Stimulated activated CD8-positive, alpha-beta memory T cell treated with anti-CD3 and anti-CD28 coated beads, Interleukin-12 subunit alpha, Interleukin-12 subunit beta, amount 100 ng/mL, for 4 hours (primary cell): ENCODE measurements at places on chromosomes 3 and 15.

DNA sequence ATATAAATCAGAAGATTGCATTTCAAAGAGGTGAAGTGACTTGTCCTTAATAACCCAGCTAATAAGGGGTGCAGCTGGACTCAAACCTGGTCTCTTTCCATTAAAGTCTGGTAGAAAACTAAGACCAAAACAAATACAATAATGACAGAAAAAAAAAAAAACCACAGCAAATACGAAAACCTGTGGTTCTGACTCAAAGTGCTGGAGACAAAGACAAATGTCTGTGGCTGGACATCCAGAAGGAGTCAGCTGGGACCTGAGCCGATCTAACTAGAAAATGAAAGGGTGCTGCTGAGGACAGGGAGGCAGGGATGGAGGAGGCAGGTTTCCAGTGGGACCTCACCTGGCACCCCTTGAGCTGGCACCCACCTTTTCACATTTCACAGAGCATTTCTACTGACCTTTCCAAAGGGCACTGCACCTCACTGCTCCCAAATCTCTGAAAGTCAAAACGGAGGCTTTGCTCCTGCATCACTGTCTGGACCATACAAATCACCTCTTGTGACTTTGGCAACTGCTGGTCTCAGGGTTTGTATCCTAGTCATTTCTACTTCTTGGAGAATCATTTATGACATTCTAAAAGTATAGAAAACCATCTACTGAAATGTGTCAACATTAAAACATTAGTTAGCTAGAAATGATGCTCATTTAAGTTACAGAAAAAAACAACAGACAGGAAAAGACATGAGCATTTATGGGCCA lies 61.7 kb downstream of the CCNL1 start:
- DNase-seq = no peak

DNA sequence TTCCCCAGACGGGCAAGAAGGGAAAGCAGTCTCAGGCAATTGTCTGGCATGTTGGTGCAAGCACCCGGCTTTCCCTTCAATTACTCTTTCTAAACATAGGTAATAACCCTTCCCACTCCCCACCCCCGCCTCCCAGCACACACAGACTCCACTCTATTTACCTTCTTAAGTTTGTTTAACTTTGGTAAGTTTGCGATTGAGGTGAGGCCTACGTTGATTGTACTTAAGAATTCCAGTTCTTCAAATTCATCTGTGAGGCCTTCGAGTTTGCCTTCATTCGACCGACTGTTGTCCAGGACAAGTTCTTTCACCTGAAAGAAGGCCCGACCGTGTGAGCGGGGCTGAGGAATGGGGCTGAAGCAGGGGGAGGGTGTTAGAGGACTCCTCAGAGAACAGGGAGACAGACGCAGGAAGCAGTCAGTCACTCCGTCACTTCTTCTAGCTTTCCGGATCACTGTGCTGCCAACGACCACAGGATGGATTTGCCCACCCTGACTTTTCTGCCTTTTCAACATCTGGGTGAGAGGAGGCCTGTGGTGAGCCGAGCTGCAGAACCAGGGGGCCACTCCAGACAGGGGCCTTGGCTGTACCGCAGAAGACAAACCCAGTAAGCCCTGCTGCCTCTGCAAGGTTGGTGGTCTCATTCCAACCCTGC lies 33.0 kb downstream of the ANP32A start:
- DNase-seq = no peak

DNA sequence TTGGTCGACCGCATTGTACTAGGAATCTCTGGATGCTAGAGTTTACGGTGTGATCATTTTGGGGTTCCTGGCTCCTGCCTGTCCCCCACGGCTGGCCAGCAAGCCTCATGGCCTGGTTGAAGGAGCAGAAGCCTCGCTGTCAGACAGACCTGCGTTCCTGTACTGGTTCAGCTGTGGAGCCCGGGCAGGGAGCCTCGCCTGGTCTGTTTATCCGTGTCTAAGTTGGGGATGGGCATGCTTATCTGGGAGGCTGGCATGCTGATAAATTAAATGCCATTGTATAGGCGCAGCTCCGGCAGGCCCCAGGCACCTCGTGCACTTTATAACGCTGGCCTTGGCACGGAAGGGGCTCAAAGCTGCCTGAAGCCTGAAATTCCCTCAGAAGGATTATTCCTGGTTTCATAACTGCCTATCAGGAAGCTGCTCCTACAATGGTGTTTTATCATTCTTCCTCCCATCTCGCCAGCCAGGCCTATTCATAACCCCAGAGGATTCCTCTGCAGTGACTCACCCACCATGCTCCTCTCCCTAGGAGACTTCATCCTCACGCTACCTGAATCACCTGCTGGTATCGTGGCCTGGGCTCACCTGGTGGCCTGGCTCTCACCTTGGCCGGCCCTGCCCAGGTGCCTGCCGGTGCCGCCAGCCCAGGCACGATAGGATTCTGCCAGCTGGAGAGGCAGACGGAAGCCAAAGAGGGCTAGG lies 110.9 kb downstream of the ASB7 start:
- no peak for DNase-seq

DNA sequence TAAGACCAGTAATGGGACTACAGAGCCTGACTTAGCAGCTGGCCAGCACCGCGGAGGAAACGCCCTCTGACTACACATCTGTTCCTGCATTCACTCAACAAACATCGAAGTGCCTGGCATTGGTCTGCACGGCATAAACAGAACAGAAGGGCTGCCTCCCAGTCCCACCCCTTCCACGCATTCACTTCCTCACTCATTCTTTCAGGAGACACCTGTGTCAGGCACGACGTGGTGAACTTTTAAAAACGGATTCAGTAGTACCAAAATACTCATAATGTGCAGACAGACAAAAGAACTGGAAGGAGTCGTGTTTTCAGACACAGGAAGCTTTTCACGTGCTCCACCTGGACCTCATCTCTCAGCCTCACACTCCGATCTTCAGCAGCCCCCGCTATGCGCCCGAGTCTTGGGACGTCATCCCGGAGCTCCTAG lies 123.3 kb downstream of the XXYLT1 start:
- no peak for DNase-seq

DNA sequence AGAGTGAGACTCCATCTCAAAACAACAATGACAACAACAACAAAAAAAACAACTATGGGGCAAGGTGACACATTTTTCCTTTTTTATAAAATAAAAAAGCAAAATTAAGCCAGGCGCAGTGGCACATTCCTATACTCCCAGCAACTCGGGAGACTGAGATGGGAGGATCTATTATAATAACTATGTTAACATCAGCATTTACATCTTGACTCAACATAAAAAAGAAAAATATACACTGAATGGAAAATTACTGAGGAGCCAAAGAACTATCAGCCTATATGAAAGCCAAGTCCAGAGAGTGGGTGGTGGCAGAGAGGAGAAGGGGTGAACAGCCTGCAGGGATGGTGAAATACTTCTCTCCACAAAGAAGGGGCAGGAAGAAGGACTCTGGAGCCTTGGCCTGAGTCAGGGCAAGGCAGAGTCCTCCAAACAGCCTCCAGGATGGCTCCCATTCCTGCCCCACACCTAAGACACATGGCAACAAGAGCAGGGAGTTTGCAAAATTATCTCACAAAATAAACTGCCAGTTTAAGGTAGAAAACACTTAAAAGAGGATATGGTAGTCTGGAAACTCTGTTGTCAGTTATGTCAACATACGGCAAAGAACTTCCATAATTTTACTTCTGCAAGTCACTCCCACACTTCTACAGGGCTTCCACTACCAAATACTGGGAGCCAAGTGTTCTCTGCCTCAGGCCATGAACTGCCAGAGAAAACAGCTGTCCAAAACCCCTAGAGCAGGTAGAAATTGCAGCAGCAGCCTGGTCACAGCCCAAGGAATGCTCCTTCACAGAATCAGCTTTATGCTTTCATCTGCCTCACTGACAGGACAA lies 25.9 kb downstream of the HSPBAP1 start:
- DNase-seq = no peak

GRCh38 chr3:123324880-123325765 lies 123.4 kb downstream of the SEC22A start:
- DNase-seq = no peak

DNA sequence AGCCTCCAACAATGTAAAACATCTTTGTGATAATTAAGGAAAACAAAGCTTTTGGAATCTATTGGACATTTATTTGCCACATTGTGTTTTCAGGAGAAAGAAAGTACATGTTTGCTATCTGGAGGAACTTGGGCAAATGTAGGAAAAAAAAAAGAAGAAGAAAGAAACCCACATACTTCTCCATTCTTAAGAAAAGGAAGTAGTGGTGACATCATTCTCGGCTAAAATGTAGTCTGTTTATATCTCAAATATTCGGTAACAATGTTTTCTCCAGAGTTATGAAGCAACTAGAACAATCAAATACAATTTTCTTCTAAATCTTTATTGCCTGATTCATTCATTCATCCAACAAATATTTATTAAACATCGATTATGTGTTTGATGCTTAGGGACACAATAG lies 2.3 kb upstream of the TGFBR2 start:
- no peak for DNase-seq

- DNase-seq = no peak
Measured at GRCh38 chr3:129023909-129024308, 22.8 kb downstream of the EFCC1 start.

- no peak for DNase-seq
Measured at GRCh38 chr15:56038015-56038414, 44.6 kb upstream of the NEDD4 start.

DNA sequence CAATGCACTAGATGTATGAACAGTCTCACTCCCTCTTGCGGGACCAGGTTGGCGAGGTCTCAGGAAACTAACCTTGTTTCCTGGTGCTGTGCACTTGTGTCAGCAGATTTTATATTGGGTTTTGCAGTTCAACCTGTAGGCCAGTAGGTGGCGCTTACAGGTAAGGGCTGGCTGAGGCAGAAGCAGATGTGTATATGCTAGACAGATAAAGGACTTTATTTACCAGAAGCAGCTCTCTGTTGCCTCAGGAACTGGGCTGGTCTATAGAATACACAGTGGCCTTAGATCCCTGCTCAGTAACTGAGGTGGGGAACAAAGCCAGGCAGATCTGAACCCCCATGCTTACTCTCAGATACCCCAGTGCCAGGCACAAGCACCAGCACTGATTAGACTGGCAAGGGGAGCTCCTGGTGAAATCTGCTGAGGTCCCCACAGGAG lies 296.8 kb downstream of the DOCK3 start:
- peak; percentile 6 for DNase-seq

DNA sequence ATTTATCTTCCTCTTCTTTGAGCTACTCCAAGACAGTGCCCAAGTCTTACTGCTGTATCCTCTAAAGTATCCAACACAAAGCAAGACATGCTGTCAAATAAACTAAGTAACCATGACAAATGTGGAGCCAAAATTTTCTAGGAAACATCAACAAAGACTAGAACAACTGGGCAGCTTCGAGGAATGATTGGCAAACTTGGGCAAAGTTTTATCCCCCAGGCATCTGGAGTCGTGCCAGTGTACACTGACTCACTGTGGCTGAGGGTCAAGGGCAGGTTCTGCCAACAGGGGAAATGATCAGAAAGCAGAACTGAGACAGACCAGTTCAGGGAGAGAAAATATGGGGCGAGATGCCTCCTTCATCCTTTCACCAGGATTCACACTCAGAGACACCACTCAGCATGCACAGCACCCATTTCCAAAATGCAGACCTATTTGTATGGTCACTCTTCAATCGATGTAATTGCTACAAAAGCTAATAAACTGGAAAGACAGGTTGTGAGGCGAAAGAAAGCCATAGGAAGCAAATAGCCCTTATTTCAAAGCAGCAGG lies 65.8 kb downstream of the MB21D2 start:
- no peak for DNase-seq

- no peak for DNase-seq
Measured at GRCh38 chr15:28944286-28944685, 58.5 kb downstream of the APBA2 start.

GRCh38 chr15:67180035-67180434 lies 74.4 kb downstream of the AAGAB start:
- no peak for DNase-seq

DNA sequence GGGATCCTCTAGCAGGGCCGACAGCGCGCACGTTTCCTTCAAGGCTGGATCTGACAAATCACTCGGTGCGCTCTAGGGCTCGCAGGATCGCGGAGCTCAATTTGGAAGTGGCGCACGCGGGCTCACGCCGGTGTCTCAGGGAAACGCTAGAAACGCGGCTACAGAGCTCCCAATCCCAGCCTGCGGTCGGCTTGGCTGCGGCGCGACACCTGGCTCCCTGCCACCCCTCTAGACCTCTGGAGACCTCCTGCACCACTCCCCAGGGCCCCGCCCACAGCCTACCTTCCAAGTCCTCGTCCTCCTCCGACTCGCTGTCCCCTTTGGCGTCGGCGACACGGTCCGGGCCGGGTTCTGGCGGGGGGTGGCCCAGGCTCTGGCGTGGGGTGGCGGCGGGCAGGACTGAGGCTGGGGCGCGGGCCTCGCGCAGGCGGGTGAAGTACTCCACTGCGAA lies 596 bp downstream of the PRKAR2A start:
- DNase-seq = peak; percentile 20

DNA sequence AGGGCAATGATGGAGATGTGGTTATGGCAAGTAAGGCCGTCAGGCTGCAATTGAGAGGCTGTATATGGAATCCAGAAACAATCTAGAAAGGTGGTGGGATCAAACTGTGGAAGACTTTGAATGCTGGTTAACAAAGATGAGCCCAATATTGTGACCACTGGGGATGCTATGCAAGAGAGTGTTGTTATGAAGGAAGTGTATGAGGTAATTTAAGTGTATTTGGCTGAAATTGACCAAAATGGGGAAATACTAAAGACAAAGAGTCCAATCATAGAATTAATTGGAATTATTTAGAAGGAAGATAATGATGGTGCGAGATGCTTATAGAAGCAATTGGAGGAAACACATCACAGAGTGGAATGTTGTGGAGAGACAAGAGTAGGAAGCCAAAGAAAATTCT lies 24.5 kb downstream of the BTLA start:
- no peak for DNase-seq

- no peak for DNase-seq
Measured at GRCh38 chr15:36965570-36966342, 134.6 kb downstream of the MEIS2 start.

GRCh38 chr15:40245666-40246450 lies 7.0 kb downstream of the PAK6 start:
- DNase-seq = no peak

DNA sequence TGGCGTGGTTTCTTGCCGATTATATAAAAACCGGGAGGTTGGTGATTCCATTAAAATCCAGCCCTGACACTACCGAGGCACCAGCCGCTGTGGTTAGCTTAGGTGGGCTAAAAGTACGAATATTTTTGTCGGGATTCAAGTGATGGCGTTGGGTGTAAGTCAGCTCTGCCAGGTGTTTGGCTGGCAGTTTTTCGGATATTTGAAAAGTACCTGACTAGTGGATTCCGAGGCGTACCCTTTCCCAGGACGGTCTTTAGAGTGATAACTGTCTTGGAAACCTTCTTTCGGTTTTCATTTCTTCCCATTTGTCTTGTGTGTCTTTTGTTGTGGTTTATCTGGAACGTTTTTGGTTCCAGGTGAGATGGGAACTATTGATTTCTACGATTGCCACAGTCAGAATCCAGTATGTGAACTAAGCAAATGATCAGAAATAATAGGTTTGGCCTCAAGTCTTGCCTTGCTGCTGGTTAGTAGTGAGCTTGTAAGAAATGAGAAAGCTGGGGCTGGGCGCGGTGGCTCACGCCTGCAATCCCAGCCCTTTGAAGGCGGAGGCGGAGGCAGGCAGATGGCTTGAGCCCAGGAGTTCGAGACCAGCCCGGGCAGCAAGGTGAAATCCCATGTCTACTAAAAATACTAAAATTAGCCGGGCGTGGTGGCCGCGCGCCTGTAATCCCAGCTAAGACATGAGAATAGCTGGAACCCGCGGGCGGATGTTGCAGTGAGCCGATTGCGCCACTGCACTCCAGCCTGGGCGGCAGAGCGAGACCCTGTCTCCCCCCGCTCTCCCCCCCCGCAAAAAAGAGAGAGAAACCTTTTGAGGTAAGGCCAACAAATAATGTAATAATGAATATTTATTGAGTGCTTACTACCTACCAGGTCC lies 1.4 kb downstream of the FYTTD1 start:
- DNase-seq = no peak
